Islet precursor cell (in vitro differentiated cells): ENCODE measurements at places on chromosomes 4 and X.

- DNase-seq: no peak
These were observed 4.0 kb downstream of the PPM1K start for GRCh38 chr4:88280228-88280795.

DNA sequence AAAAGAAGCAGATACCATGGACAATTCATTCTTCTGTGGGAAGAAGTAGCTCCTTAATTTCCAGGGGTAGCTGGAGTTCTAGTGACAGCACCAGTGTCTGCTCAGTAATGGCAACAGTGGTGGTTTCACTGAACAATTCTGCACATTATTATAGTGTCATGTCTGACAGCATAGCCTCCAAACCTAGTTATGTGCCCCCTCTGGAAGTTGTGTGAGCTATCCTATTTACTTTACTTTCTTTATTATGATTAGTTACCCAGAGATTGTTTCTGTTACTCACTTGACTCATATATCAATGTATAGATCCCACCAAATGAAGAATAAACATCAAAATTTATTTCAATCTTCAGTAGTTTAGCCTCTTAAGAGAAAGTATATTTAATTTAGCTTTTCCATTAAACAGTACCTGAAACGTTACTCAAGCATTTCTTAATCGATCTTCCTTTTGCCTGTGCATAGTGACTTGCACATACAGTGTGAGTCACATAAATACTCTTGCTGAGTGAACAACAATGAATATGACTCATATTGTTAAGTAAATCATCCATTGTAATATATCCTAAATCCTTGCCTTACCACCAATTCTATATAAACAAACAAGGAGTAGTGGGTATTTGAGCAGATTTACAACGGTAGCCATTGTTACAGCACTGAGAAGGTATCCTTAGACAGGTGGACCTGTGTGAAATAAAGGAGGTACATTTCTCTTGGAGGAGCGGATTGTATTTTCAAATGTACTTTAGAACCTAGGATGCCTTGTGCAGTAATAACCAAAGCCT is 534.7 kb downstream of the ANKRD50 start:
- no peak for DNase-seq

GRCh38 chr4:169249214-169249973 is 21.4 kb downstream of the SH3RF1 start:
- no peak for DNase-seq

- no peak for DNase-seq
These were observed 14.9 kb upstream of the PIM2 start for GRCh38 chrX:48933757-48934156.

- DNase-seq: no peak
These were observed 581 bp downstream of the DNAJB14 start for GRCh38 chr4:99945718-99946355.
